NCI-H774 (cell line): ENCODE measurements at places on chromosomes 7 and 10.

- no peak for DNase-seq
These were observed 48.4 kb upstream of the GLI3 start for GRCh38 chr7:42285383-42285824.

DNA sequence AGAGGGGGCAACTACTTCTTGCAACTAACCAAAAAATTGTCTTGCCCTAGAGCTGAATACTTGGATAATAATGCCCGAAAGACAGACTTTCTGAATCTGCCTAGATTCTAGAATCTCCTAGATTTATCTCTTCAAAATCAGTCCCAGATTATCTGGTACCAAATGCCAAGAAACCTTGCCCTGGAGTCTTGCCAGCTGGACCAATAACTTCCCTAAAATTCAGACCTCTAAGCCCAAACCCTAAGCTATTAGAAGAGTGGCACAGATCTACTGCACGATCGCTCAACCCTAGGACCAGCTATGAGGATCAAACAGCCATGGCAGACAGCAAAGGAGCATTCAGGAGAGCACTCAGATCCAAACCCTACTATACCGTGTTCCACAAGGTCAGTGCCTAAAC, 45.0 kb downstream of the ARMH3 start:
- no peak for DNase-seq

- DNase-seq, result no peak
These were observed 6.4 kb downstream of the MAFK start for GRCh38 chr7:1536743-1537534.

DNA sequence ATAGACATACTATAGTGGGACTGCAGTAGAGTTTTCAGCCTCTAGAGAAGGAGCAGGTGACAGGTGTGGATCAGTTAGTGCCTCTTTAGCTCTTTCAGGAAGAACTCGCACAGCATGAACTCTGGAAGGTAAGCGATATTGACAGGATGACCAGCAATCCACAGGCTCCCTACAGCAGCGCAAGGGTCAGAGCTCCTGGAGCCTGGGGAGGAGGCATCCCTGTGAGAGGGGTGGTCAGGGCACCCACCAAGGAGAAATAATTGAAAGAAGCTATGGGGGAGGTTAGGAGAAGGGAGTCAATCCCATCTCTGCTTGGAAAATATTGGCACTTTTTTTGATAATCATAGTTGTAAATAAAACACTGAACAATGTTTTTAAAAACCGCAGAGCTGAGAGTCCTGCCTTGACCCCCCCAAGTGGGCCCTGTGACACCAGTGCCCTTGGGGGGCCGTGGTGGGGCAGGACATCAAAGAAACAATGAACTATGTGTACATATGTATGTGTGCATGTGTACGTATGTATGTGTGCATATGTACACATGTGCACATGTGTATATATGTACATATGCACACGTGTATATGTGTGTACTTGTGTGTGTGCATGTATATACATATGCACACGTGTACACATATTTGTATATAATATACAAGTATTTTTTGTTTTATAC, 13.8 kb downstream of the AKR1C3 start:
- no peak for DNase-seq

- DNase-seq, result no peak
These were observed 16.8 kb upstream of the CRYGN start for GRCh38 chr7:151456782-151457181.

DNA sequence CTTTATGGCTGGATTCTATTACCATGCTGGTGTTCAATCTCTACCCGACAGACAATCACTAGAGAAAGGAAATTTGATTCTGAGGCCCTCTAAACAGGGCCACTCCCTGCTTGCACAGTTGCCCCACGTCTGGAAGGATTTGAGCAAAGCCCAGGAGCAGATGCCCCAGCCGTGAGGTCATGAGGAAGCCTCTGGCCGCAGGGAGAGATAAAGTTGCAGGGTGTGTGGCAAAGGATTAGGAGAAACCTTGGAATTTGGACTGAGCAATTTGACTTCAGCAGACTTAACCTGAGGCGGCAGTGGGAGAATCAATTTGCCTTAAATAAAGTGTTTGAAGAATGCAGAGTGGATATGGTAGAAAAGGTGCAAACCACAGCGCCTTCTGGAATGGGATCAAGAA, 40.2 kb upstream of the KLF6 start:
- no peak for DNase-seq
